CD4-positive, alpha-beta T cell (primary cell): ENCODE measurements at places on chromosomes 16 and 17.

DNA sequence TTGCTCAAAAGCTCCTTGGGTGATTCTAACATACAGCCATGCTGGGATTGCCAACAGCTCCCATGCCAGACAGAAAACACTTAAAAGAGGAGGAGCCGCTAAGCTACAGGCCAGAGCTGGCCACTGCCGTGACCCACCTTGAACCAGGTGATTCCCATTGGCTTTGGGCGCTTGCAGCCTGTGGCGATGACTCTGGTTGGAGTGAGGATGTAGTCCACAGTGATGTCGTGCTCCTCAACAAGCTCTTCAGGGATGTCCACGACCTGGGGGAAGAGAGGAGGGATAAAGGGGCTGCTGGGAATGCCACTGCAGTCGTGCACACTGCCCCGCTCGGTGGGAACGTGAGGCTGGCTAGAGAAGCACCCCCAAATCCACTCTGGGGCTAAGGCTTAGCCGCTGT lies 13.5 kb downstream of the MTHFSD start:
- DNase-seq = no peak

DNA sequence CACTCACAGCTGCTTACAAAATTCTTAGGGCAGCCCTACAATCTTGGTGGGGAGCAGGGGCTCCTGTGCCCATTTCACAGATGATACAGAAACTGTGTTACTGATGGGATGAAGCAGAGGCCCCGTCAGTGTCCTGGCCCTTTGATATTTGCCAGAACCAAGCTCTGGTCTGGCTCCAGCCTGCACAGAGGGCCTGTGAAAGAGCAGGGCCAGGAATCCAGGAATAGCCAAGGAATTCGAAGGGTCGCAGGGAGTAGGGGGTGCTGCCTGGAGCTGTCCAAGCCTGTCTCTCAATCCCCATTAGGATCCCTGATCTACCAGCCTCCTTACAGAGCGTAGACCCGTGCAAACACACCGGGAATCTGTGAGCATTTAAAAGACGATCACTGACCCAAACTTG lies 86.3 kb upstream of the RCVRN start:
- DNase-seq = no peak

- no peak for DNase-seq
Measured at GRCh38 chr17:80732268-80732667, 187.6 kb downstream of the RPTOR start.

- DNase-seq = no peak
Measured at GRCh38 chr17:82177761-82178498, 34.7 kb downstream of the CCDC57 start.

DNA sequence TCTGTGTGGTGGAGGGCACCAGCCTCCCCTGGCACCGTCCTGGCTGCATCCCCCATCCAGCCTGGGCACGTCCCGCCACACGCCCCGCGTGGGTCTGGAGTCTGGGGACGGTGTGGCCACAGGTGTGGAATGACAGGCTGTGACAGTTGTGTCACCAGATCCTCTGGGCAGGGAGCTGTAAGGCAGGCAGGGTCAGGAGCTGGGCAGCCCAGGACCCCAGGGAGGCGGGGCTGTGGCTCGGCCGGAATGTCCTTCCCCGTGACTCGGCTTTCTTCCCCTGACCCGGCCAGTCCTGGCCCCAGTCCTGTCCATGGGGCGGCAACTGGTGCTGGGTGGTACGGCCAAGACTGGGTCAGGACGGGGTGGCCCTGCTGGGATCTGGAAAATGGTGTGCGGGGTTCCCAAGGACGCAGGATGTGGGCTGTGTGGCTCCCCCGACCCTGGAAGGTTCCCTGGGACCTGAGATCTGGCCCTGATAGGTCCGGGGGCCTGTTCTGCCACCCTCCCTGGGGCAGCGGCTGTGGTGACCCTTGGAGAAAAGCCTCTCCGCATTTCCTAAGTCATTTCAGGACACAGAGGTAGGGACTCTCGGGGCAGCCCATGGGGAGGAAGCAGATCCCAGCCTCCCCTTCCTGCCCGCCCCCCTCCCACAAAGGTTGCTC lies 3.3 kb upstream of the SLC16A3 start:
- no peak for DNase-seq

DNA sequence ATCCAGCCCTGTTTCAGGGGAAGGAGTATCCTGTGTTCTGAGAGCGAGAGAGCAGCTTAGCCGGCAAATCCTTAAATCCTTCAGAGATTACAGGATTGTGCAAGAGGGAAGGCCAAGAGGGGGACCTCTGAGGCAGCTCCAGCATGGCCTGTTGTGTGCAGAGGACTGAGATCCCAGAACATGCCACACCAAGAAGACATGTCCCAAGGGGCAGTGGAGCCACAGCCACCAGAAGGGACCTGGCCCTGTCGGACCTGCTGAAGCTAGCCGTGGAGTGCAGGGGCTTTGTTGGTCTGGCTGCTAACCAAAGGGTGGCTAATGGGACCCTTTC lies 1.6 kb upstream of the MRC2 start:
- DNase-seq = no peak

- no peak for DNase-seq
Measured at GRCh38 chr17:76538281-76538931, 897 bp upstream of the CYGB start.

DNA sequence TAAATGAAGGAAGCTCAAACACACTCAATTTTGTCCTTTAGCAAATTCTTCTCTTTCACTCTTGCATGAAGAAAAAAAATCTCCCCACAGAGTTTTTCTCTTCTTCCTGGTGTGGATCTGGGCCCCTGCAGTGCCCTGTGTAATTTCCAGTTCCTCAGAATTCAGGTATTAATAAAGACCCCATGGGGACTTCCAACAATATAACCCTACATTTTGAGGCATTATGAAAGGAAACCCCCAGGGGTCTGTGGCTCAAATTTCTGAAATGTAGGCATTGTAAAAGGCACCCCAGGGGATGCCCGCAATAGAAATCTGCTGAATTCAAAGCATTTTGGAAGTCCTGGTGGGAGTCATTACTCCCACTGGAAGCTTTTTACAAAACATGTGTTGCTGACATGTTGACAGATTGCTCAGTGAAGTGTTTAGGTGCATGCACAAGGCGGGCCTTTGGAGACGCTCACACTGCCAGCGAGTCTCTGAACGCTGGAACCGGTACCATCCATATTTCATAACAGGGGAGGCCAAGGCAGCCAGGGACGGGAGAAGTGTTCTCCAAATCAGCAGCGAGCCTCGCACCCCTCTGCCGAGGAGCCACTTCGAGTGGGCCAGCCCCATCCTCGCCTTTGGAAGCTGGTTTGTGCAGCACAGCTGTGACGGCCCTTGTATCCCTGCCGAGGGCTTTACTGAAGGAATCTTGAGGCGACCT lies 154.0 kb downstream of the ZNF423 start:
- DNase-seq = no peak

GRCh38 chr17:4947411-4948165 lies 742 bp downstream of the PFN1 start:
- peak; percentile 83 for DNase-seq

DNA sequence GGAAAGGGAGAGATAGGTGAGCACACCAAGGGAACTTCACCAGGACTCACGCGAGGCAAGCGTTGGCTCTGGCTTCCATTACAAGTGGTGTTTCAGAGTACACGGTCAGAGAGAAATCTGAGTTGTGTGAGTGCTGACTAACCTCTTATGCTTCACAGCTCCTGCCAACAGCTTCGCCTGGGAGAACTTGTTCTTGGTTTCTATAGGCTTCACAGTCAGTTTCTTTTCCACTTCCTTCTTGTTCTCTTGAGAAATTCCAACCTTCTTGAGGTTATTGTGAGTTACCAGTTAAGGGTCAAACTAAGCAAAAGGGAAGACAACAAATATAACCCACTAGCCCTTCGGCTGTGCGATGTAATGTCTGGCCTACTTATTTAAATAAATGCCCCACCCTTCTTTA lies 18.9 kb downstream of the PSME3IP1 start:
- no peak for DNase-seq

GRCh38 chr16:85485379-85485778 lies 127.7 kb upstream of the GSE1 start:
- no peak for DNase-seq

GRCh38 chr16:51003850-51004566 lies 147.1 kb downstream of the SALL1 start:
- DNase-seq = no peak

DNA sequence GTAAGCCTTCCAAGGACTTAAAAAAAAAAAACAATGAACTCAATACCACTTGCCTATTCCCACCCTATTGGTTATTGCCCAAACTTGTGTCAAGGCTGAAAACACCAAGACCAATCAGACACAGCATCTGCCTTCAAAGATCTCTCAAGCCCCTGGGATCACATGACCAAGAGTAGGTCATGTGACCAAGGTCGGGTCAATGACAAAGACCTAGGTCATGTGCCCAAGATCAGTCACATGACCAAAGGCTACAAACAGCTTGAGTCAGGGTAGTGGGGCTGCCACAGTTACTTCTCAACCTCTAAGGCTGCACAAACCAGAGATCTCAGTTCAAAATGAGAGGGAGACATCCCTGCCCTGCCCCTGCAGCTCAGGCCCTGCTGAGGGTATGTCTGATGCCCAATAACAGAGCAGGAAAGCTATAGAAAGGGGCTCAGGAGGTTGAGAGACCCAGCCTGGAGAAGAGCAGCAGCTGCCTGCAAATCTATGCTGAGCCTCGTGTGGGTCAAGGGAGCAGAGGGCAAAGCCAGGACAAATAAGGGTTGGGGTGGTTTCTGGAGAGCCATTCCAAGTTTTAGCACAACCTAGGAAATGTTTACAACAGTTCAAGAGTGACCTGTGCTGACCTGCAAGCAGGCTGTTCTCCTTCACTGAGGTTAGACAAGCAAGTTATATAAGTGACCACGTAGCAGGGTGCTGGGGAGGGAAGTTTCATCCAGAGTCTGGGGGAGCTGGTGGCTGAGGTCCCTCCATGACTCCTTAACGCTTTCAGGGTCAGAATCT lies 48.8 kb downstream of the PIMREG start:
- no peak for DNase-seq

DNA sequence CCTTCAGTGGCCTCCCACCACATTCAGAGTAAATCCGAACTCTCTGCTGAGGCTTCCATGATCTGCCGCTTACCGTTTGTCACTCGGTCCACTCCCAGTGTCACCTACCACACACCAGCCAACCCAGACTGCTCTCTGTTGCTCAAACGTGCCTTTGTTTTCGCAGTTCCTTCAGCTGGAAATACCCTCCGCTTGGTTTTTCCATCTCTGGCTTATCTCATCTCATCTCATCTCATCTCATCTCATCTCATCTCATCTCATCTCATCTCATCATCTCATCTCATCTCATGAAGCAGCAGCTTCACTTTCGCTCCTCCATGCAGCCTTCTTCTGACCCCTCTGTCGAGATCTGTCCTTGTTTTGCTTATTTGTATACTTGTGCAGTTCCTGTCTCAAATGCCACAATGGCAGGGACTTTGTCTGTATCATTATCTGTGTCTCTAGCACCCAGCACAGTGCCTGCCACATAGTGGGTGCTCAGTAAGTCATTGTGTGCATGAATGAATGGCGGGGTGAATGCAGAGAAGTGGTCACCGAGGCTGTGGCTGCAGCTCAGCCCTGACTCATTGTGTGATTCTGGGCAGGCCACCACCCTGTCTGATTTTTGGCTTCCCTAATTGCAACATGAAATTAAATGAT lies 3.8 kb upstream of the SNX20 start:
- no peak for DNase-seq

DNA sequence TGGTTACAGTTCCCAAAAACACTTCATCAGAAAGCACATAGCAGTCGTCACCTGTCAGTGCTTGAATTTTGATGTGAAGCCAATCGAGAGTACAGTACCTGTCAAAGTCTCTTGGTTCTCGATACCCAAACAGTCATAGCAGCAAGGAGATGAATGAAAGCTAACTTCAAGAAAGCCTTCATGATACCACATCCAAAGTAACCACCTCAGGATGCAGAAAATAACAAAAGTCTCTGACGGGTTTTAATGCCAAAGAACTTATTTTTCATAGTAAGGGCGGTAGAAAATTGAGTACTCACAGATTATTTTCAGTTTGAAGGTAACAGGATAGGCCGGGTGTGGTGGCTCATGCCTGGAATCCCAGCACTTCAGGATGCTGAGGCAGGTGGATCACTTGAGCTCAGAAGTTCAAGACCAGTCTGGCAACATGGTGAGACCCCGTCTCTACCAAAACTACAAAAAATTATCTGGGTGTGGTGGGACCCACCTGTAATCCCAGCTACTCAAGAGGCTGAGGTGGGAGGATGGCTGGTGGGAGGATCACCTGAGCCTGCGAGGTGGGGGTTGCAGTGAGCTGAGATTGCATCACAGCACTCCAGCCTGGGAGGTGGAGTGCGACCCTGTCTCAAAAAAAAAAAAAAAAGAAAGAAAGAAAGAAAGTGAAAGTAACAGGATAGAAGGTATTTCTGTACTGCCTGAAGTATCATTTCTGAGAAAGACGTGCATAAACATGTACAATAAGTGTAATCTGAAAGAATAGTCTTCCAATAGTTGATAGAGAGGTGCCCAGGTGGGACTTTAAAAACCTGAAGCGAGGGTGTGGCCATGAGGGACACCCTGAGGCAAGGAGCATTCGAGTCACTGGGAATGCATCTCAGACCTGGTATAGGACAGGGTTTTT lies 15.4 kb downstream of the MFSD11 start:
- peak; percentile 20 for DNase-seq

DNA sequence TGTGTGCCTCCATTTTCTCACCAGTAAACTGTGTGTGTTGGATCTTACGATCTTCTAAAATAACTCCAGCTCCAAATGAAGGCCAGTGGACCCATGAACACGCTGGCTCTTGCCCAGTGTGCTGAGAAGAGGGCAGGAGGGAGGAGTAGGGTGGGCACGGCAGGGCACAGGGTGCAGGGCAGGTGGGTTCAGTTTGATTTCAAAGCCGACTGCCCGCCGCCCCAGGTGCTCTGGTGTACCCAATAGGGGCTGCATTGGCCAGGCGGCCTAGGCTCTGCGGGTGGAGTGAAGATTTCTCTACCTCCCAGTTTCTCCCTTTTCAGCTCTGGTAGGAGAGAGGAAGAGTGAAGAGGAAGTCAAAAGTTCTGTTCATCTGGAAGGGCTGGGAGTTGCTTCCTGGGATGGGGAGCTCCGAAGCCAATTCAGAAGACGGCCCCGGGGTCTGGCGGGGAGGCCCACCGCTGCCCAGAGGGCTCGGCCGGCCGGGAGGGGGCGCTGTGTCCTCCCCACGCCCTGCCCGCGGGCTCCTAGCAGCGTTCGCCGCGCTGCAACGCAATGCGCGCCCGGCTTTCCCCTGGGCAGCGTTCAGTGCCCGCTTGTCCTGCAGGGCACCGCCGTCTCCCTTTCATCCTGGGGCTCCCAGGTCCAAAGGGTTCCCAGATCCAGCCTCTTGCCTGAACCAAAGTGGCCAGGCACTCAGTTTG lies 1.1 kb upstream of the CRHR1 start:
- no peak for DNase-seq

GRCh38 chr17:33113276-33113990 lies 121.8 kb downstream of the SPACA3 start:
- no peak for DNase-seq

- DNase-seq = peak; percentile 79
Measured at GRCh38 chr16:11310997-11311561, 29.9 kb upstream of the PRM1 start.

DNA sequence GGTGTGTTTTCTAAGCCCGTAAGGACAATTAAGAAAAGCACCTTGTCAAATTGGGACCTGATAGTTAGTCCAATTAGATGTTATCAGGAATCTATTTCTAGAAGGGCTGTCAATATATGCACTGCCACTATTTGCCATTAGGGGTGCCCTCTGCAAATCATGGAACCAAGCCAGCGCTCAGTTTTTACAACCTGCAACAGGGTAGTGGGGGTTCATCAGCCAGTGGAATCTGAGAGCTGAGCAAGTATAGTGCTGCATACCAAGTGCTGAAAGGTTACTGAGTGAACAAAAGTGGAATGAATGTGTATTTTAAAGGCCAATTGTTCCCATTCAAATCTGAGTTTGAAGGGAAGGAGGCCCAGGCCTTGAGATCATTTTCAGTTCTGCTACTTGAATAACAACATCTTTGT lies 10.4 kb downstream of the PRR11 start:
- DNase-seq = peak; percentile 23
